Pancreas (tissue), 10 donors: ENCODE measurements at places on chromosomes 3 and 15. TPM values are rescaled to one million over a fixed set of nuclear protein-coding genes. Genes with fewer than 3 reads are reported as not detected.

DNA sequence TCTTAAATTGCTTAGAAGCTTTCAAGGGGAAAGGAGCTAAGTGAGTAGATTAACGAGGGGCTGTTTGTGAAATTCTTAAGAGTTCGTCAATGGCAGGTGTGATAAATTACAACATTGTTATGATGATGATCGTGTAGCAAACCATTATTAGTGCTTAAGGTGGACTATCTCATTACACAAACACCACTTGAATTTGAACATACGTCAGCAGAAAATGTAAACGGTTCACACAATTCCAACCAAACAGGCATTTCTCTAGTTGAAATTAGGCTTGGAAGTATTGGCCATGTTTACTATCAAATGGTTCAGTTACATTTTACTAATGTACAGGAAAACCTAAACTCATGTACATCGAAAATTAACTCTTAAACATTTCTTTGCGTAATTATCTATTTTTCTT lies 102.8 kb downstream of the PYDC2 start:
- no peak for DNase-seq

GRCh38 chr3:66593978-66594377 lies 93.2 kb upstream of the LRIG1 start:
- DNase-seq = no peak

GRCh38 chr3:17749705-17750293 lies 7.4 kb upstream of the TBC1D5 start:
- no peak for DNase-seq

GRCh38 chr15:60633426-60633968 lies 154.6 kb upstream of the ICE2 start:
- DNase-seq = no peak

DNA sequence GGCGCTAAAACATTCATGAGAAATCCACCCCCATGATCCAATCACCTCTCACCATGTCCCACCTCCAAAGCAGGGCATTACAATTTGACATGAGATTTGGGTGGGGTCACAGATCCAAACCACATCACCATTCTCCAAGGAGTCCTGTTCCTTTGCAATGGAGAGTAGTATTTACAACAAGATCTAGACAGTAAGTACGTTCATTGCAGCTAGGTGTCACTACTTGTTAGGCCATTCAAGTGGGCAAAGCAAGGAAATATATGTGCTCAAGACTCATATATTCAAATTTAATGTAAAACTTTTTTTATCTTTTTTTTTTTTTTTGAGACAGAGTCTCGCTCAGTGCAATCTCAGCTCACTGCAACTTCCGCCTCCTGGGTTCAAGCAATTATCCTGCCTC lies 79.3 kb downstream of the AQP9 start:
- DNase-seq = no peak

DNA sequence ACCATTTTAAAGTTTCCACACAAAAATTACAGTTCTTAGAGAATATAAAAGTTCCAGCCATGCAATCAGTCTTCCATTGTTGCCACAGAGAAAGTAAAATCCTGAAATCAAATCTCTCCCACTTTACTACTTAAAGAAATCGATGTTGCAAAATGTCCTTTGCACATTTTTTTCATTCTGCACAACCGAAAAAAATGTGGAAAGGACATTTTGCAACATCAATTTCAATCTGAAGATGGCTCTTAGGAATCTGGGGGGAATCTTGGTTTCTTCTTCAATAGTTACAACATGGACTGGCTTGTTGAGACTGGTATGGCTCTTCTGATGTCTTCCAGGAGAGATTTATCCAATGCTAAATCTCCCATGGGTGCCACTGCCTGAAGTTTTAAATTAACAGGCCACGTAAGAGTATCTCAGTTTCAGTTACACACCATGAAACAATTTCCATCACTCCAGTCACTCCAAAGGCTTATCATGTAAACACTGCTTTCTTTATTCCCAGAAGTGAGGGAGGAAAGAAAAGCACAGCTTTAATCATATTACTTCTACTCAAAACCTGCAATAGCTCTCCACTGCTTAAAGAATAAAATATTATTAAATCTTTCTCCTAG lies 55.8 kb upstream of the CTNNB1 start:
- DNase-seq = no peak

GRCh38 chr3:185988080-185988815 lies 50.4 kb upstream of the TRA2B start:
- DNase-seq = no peak

- DNase-seq = no peak
These were observed 488.4 kb downstream of the NR2F2 start for GRCh38 chr15:96818861-96819260.

DNA sequence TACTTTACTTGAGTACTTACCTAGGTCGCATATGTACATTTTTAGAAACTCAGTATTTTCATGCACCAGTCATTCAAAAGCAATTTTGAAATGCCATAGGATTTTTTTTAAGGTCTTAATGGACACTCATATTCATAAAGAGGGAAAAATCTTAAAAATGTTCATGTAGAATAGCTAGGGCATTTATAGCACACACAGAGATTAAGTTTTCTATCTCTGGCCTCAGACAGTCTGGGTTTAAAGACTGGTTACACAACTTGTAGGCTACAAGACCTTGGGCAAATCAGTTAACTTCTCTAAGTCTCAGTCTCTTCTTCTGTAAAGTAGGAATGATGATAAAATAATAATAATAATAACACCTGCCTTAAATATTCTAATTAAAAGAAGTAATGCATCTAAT lies 48.5 kb upstream of the UBP1 start:
- DNase-seq = no peak

- no peak for DNase-seq
These were observed 87.8 kb downstream of the NCEH1 start for GRCh38 chr3:172622916-172623700.

DNA sequence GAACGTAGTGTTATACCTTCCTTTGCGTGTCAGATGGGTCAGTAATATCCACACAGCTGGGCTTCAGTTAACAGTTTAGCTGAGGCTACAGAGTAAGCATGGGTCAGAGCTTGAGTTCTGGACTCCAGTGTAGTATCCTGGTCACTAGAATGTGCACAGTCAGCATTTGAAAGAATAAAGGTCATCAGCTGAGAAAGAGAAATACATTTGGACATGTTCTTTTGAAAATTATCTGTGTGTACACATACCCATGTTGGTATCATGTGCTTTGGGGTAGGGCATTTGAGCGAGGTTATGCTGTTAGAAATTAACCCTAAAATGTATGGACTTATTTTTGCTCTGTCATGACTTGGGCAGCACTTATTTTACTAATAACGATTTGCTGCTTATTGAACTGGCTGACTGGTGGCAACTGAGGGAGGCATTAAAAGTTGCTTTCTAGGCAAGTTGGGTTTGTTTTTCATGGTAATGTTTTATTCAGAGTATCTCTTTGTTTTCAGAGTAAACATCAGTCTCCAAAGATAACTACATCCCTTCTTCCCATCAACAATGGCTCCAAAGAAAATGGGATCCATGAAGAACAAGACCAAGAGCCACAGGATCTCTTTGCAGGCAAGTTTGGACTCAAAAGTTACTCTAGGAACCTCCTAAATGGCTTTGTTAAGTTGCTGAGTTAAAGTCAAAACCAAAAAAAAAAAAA lies 16.4 kb downstream of the SNX1 start:
- DNase-seq = no peak

GRCh38 chr3:143525408-143525807 lies 322.9 kb downstream of the SLC9A9 start:
- DNase-seq = no peak

DNA sequence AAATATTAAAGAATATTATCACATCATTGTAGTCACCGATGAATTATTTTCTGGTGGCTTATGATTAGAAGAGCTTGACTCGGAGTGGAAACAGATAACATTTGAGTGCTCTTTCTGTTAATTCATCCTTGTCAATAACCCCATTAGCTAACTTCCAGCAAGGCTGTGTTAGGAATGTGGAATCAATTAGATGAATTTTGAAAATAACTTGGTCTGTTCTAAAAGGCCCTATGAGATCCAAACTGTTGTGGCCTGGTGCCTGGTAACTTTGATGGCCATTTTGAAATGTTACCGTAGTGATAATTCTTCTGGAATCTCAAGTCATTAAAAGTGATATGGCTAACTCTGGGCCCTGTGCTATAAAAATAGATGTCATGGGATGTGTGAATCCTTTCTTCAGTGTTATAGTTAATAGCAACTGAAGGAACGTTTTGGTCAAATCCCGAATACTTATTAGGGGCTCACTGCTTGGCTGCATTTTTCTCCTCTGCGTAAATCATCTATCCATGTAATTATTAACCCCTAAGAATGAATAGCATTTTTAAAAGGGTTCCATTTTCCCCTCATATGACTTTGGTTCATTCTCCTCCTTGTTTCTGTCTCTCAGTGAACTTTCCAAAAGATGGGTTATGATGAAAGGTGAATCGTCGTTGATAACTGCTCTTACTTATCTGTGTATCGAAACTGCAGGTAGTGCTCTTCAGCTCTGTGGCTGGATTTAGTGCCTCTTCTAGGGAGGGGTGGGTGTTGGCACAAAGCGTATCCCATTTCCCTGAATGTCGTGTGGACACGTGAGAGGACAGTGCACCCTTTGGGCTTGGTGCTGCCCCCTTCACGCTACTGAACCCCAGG lies 82.7 kb downstream of the IGF1R start:
- DNase-seq = no peak

DNA sequence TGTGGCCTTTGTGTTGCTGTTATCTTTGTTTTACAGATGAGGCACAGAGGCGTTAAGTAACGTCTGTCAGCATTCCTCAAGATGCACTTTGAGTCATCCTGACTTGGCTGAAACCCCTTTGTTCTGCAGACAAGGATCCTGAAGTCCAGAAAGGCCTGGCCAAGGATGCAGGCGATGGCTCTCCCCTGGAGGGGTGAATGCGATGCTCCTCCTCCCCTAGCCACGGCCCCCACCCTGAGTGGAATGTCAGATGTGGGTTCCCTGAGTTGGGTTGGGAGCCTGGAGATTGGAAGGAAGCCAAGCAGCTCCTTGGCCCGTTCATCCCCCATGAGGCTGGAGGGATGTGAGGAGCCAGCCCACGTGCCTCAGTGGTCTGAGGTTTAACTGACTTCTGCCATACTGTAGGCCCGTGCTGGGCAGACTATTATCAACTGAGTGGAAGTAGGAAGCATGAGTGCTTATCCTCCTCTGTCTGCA lies 43.3 kb downstream of the POMGNT2 start:
- DNase-seq = no peak

- no peak for DNase-seq
These were observed 165.5 kb upstream of the LRRN1 start for GRCh38 chr3:3633761-3634160.

- no peak for DNase-seq
These were observed 97.0 kb downstream of the HHLA2 start for GRCh38 chr3:108393128-108393900.

The INKA1 gene
- 0.55 TPM for total RNA-seq

The CSK gene
- total RNA-seq = 35.1 TPM

The TMEM40 gene
- total RNA-seq = not detected

The P3H2 gene
- 4.1 TPM for total RNA-seq

The DRD3 gene
- not detected for total RNA-seq

The TTLL13 gene
- total RNA-seq = 0.46 TPM

The CPNE9 gene
- 0.12 TPM for total RNA-seq

The TWF2 gene
- total RNA-seq = 26.8 TPM

The ASTE1 gene
- total RNA-seq = 2.7 TPM
